Endothelial cell of coronary artery (primary cell): ENCODE measurements at places on chromosomes 16 and 17. TPM values are rescaled to one million over a fixed set of nuclear protein-coding genes. Genes with fewer than 3 reads are reported as not detected.

RNF112 gene
- total RNA-seq, result 0.19 TPM in 1 of 2 replicates, not detected in the other

PRRT2 gene
- 0.27 and 0.56 TPM in 2 replicates for total RNA-seq

SMIM36 gene
- total RNA-seq, result not detected in 2 replicates

HOXB7 gene
- total RNA-seq, result 0.90 and 2.2 TPM in 2 replicates

STRADA gene
- total RNA-seq, result 17.2 and 22.3 TPM in 2 replicates

C17orf113 gene
- 0.09 and 0.28 TPM in 2 replicates for total RNA-seq
